ENCODE measurements at places on chromosomes 5 and 9.

GRCh38 chr5:149459891-149460290, 80.8 kb upstream of the IL17B start:
- DNase-seq, result no peak

DNA sequence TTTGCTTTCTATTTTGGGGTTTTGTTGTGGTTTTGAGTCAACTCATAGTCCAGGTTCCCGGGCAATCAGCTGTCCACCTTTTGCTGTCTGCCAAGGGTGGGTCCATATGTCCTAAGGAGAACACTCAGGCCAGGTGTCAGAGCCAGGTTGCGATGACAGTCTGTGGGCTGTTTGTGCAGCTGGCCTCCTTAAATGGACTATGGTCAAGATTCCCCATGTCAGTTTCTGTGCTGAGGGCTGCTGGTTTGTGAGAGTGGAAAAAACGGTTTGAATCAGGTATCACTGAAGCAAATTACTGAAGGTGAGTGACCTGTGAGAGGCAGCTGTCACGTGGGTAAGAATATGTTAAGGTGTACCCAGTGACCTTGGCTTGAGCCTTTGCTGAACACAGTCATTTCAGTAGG, 33.0 kb downstream of the SNX30 start:
- DNase-seq, result no peak

GRCh38 chr9:82761027-82761426, 301.9 kb downstream of the RASEF start:
- no peak for DNase-seq

DNA sequence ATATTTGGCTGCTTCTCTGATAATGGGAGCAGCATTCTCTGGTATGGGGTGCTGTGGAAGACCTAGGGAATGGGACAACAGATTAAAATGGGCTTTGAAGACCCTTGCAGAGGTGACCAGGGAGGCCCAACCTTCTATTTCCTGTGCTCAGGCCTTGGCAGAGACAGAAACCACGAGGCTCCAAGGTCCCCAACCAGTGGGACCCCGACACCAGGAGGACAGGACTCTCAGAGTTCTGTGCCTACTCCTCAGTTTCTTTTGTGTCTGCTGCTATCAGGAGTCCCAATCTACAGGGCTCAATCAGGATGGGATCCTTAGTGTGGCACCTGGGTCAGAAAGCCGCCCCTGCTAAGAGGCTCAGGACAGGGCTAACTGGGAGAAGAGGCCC, 29.3 kb downstream of the CSF2 start:
- DNase-seq, result no peak

DNA sequence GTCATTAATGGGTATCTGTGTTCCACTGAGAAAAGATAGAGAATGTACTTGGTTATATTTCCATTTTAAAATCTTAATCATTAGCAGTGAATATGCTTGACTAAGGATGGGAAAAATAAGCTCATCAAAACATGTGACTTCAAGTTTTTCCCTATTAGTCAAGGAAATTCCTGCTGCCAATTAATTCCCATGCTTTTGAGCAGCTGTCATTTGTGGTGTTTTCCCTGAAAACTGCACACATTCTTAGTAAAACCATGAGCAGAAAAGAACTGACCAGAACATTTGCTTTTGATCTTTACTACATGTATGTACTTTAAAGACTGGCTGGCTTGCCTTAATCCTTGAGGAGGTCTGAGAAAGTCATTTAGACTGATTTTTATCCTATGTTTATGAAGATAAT, 75.2 kb downstream of the AOPEP start:
- DNase-seq, result peak; percentile 88

GRCh38 chr9:98504298-98505282, 204.1 kb downstream of the GABBR2 start:
- no peak for DNase-seq

DNA sequence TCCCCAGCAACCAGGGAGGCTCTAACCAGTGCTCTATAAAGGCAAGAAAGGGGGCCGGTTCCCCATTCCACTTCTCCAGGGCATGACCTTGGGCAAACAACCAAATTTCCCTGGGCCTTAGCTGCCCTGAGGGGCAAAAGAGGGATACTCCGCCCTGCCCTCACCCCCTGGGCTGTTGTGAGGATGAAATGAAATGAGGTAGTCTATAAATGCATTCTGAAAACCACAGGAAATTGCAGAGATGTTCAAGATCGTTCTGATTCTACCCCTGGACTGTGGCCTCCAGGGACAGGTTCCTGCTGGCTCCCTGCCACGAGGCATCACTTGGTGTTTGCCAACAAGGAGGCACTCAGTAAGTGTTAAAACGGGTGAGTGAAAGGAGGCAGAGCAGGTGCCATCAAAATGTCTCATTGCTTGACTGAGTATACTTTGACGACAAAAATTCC, 5.7 kb downstream of the RAPGEF1 start:
- peak; percentile 70 for DNase-seq

GRCh38 chr5:176873541-176874172, 25.5 kb downstream of the HK3 start:
- DNase-seq, result no peak

DNA sequence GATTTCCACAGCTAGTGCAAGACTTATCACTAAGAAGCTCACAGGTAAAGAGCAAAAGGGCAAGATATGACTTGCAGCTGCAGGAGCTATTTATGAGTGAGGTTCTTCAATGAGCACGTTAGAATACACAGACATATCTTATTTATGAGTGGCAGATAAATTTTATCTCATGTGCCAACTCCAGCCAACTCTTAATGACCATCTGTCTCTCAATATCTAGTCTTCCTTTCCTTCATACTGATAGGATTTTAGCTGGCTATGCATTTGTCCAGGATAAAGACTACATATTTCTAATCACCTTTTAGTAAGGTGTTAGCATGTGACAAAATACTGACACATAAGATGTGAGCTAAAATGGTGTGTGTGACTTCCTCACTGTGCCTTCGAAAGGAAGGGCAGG, 304.5 kb downstream of the TRPM3 start:
- no peak for DNase-seq

- DNase-seq, result no peak
Observed at GRCh38 chr5:124287813-124288212, 458.6 kb downstream of the ZNF608 start.

DNA sequence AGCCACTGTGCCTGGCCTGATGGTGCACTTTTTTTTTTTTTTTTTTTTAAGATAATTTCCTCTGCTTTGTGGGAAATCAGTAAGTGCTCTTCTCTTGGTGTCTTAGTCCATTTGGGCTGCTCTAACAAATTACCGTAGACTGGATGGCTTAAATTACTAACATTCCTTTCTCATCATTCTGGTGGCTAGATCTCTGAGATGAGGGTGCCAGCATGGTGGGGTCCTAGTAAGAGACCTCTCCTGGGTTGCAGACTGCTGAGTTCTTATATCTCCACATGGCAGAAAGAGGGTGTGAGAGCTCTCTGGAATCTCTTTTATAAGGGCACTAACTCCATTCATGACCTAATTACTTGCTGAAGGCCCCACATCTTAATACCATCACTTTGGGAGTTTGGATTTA, 133.9 kb upstream of the ANKRD55 start:
- DNase-seq, result peak; percentile 62

- DNase-seq, result no peak
Observed at GRCh38 chr5:62974623-62975022, 396.0 kb downstream of the LRRC70 start.

- peak; percentile 28 for DNase-seq
Observed at GRCh38 chr9:37966412-37967013, 62.6 kb upstream of the SLC25A51 start.

DNA sequence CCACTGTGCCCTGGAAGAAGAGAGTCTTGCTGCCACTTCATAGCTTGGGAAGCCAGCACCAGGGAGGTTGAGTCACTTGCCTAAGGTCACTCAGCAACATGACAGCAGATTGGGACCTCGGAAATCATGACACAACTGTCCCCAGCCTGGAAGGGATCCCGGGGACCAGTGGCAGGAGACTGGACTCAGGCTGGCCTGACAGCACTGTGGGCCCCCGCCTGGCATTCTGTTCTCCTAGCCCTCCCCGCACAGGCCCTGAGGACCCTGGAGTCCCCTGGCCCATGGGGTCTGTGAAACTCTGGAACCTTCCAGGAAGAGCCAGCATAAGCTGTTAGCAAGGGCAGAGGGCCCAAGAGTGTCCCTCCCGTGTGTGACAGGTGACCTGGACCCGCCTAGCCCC, 64.9 kb downstream of the COL5A1 start:
- peak; percentile 73 for DNase-seq

- DNase-seq, result peak; percentile 99
Observed at GRCh38 chr9:16794871-16795639, 75.4 kb downstream of the BNC2 start.

GRCh38 chr5:116442095-116442534, 132.5 kb downstream of the SEMA6A start:
- DNase-seq, result peak; percentile 37

DNA sequence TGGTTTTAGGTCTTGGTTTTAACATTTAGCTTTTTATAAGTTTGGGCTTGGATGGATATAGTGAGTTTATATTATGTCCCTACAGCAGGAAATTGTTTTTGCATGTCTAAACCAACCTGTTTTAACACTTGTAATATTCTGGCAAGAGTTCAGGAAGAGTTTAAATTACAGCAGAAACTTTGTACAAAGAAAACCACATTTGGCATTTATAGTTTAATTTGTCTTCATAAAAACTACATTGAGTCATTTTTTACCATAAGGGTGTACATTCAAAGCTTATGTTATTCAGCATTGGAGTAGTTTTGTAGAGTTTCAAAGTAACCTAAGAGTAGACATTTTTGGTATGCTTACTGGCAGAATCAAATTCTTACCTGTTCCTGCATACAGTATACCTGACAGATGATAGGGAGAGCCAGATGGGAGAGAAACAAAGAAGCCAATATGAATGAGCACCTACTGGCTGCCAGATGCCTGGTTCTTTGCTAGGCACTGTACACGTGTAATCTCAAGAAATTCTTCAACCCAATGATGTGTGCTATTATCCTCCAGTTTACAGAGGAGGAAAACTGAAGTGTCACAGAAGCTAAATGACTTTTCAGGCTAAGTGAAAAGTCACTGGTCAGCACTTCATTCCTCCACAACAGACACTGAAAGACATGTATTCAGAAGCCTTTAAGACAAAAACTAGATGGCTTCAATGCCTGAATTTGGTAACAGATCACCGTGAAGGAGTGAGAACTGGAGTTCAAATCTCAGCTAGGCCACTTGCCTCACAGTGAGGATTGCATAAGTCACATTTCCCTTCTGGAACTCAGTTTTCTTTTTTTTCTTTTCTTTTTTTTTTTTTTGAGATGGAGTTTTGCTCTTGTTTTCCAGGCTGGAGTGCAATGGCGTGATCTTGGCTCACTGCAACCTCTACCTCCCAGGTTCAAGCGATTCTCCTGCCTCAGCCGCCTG, 25.9 kb upstream of the ECM2 start:
- DNase-seq, result peak; percentile 56

DNA sequence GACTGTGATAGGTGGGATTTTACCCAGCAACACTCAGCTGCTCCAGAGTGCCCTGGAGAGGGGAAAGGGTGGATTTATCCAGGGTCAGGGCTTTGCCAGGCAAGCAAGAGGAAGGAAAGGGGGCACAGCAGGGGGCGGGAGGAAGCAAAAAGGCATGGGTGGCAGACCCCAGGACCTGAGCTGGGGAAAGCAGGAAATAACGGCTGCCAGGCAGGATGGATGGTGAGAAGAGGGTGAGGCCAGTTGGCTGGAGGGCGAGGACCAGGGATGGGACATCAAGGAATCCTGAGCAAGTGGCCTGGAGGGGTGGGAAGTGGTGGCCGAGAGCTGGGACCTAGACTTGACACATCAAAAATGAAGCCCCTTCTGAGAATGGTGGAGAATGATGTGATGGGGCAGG, 64.2 kb downstream of the DUSP1 start:
- no peak for DNase-seq

- peak; percentile 47 for DNase-seq
Observed at GRCh38 chr9:79233542-79233941, 338.2 kb upstream of the TLE4 start.

GRCh38 chr5:106525438-106525837, 1145.3 kb downstream of the EFNA5 start:
- no peak for DNase-seq

DNA sequence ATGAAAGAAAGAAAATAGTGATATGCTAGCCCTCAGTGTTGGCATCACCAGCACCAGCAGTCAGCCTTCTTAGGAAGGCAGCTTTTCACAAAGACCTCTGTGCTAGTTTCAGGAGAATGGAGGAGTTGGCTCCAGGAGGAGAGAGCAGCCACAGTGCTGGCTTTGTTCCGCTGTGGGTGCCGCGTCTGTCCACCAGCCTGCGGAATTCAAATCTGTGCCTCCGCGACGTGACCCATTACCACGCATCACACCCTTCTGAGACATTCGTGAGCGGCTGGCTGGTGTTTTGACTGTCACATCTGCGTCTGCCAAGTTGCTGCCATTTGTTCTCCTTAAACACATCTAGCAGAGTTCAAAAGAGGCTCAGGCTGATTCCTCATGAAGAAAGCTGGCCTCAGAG, 34.4 kb downstream of the SNX18 start:
- no peak for DNase-seq

DNA sequence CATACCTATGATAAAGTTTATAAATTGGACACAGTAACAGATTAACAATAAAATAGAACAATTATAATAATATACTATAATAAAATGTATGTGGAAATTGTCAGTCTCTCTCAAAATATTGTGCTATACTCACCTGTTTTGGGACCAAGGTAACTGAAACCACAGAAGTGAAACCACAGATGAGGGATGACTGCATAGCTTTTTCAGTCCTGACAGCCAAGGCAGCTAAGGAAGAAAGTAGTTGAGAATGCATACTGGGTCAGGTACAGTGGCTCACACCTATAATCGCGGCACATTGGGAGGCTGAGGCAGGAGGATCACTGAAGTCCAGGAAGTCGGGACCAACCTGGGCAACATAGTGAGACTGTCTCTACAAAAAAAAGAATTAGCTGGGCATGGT, 8.9 kb downstream of the SRP19 start:
- no peak for DNase-seq

DNA sequence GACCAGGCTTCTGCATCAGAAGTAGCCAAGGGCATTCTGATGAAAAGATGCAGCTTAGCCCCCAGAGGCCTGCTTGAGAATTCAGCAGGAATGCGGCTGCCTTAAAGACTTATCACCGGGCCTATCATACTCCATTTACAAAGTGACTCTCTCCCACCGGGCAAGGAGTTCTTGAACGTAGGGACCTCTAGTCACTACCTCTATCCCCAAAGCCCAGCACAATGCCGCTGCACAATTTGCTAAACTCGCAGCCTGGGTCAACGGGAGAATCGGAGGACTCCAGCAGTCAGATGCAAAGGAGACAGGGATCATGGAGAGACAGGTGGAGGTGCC, 661 bp downstream of the PDCL start:
- peak; percentile 62 for DNase-seq

- DNase-seq, result no peak
Observed at GRCh38 chr9:87683751-87684626, 41.9 kb upstream of the CTSL start.

DNA sequence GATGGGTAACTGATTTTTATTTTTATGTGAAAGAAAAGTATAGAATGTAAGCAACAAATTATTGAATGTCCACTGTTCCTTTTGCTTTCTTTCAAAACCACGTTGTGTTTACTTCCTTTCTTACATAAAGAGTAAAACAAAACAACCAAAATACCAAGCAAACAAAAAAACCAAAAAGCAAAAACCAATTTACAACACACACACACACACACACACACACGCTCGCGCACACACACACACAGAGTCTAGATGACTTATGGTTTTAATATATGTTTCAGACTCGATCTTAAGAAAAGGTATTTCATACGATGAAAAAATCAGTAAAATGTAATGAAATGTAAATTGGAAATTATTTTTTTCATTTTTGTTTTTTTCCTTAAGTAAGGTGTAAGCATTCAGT, 80.3 kb downstream of the ADGRV1 start:
- no peak for DNase-seq
